ENCODE measurements at places on chromosomes 7 and 10.

- DNase-seq: no peak
Observed at GRCh38 chr10:6306917-6307316, 104.2 kb downstream of the PFKFB3 start.

DNA sequence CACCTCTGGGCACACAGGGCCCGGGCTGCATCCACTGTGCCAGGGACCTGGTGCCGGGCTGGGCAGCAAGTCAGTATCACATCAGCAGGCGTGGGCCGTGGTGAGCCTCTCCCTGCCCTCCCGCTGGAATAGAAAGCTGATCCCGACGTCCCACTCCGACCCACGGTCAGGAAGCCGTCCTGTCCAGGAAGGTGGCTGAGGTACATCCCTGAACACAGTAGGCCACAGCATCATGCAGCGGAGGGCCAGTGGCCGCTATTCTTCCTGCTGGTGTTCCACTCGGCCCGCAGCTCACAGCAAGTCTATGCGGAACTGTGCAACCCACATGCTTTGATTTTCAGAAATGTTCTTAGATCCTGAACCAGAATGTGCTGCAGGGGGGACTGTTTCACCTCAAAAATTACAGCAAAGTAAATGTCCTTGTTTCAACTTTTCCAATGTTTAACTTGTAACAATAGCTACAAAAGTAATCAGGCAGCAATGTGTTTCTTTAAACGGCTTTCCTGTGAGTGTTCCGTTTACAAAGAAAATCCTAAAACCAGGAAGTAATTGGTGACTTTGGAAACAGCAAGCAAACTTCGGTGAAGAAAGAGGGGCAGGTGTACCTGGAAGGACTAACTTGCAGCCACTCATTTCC is 676 bp upstream of the GPR146 start:
- DNase-seq: no peak

GRCh38 chr7:19944363-19945120 is 171.1 kb upstream of the TMEM196 start:
- no peak for DNase-seq

DNA sequence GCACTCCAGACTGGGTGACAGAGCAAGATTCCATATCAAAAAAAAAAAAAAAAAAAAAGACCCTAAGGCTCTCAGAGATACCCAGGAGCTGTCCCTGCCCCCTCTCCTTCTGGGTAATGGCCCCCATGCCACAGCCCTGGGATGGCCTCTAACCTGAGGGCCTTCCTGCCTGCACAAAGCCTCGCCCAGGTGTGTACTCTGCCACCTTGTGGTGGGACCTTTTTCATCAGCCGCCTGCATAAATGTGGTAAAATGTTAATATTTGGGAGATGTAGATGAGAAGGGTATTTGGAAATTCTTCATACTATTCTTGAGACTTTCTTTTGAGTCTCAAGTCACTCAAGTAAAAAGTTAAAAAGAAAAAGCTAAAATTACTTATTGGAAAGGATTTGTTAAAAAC is 46.3 kb upstream of the RNF216 start:
- peak; percentile 33 for DNase-seq

DNA sequence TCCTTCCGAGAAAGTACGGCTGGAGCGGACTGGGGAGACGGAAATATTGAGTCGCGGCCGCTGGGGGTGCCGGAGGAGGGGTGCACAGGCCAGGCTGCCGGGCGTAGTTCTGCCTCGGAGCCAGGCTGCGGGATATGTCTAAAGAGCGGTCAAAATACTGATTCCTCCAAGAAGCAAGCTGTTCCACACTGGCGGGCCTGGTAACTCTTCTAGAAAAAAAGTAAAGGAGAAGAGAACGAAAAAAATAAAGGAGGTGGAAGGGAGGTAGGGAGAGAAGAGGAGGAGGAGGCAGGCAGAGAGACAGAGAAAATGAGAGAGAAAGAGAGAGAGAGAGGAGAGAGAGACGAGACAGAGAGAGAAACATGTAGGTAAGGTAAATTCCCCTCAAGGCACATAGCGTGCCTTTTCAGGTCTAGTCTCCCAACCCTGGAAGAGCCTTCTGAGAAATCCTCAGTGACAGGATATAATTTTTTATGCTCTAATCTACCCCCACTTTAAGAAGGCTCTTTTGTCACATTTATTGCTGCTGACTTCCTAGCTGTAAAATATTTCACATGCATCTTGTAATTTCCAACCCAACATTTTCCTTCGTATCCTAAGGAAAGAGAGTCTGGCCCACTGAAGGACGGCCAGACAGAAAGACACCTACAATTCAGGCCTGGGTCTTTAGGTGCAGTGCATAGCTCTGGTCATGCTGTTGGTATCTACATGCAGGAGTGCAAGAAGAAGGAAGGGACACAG is 5.7 kb downstream of the DLX5 start:
- DNase-seq: no peak

DNA sequence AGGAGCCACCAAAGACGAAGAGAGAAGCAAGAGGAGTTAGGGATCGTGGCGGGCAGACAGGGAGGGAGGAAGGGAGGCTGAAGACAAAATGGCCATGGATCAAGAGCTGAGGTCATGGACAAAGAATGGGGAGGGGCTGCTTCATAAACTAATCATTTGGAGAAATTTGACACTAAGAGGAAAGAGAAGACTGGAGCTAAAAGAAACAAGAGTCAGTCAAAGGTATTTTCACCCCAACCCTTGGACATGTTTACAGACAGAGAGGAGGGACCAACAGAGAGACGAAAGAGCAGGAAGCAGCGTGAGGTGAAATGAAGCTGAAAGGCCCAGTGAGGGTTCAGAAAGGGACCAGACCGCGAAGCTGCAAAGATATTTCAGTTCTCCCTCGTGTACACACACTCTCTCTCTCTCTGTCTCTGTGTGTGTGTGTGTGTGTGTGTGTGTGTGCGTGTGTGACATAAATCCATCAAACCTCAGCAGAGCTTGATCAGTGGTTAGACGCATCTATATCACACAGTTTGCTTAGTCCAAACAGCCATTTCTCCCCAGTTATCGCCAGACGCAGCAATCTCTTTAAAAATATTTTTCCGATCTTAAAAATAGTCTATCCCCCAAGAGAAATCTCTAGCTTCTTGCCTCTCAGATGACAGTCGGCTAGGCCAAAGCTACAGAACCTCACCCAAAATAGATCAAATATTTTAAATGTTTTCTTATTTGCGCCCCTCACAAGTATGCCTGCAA is 12.5 kb upstream of the CALD1 start:
- no peak for DNase-seq

GRCh38 chr10:3424111-3424851 is 251.7 kb upstream of the PITRM1 start:
- DNase-seq: no peak

DNA sequence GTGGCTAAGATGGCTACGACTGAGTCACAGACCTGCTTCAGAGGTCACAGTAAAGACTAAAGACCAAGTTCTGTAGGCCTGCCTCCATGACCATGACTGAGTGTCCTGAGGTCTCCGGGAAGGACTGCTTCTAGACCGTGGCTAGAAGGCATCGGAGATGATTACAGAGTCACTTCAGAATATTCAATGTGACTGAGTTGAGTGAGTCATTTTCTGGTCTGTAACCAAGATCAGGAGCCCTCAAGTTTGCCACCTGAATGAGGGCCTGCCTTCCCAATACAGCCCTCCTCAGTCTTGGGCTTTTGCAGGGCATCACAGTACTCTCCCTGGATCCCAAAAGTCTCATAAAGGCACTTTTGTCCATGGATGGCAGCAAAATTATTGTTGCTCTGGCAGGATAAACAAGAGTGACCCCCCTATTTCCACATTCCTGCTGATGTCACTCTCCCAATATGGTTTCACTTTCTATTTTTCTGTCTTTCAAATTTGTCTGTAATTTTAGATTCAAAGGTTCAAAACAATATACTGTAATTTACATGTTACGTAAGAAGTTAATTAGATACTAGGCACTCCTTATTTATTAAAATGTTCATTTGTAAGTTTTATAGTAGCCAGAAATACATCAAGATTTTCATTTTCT is 47.7 kb upstream of the ZNF92 start:
- no peak for DNase-seq
